ENCODE measurements at places on chromosomes 11 and 22.

DNA sequence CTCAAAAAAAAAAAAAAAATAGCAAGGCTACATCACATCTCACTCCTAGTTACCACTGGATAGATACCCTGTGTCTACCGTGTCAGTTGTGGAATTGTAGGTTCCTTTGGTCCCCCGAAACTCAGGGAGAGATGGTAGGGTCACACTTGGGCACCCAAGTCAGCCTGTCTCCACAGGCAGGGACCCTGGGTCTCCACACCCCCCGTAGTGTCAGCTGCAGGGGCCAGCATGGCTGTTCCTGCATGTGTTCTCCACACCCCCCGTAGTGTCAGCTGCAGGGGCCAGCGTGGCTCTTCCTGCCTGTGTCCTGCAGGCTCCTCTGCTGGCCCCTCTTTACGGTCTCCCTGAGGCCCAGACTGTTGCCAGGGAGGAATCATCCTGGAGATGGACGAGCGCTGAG is 282.1 kb downstream of the BRD1 start:
- no peak for DNase-seq

- peak; percentile 55 for DNase-seq
Observed at GRCh38 chr11:106523171-106523570, 445.7 kb downstream of the AASDHPPT start.

- no peak for DNase-seq
Observed at GRCh38 chr11:123313262-123313661, 116.8 kb upstream of the GRAMD1B start.

GRCh38 chr22:38570779-38571364 is 889 bp upstream of the DMC1 start:
- peak; percentile 22 for DNase-seq

- DNase-seq: no peak
Observed at GRCh38 chr11:1252371-1253102, 29.7 kb downstream of the MUC5B start.

DNA sequence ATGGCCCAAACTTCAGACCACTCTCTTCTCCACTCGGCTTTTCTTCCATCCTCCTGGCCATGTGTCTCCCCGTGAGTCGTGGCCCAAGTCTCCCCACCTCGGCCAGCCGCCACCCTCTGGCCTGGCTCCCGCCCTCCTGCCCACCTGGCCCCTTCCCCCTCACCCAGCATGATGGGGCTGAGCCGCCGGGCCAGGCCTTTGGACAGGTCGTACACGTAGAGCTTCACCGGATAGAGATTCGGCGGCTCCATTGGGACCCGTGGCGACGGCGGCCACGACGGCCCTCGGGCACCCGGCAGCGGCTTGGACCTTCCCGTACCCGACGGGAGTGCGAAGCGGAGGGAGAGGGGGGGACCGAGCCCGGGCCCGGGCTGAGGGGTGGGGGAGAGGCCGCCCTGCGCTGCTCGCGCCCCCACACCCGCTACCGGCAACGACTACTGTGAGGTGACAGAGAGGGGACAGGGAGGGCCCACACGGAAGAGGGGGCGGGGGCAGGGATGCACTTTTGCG is at the start of gene DESI1:
Gene DESI1, minus strand, starts transcription at position 455 of the 510 bp plus-strand sequence. Its CDS starts 204 bp downstream, at position 251.
- peak; percentile 33 for DNase-seq

GRCh38 chr11:88704485-88704884 is 361.3 kb downstream of the GRM5 start:
- no peak for DNase-seq

- DNase-seq: no peak
Observed at GRCh38 chr11:120871194-120871593, 152.7 kb upstream of the TBCEL start.
